ENCODE measurements at places on chromosomes 11 and 22.

- no peaks in the 10 kb centered on the region for H3K36me3 ChIP-seq
- no peak for DNase-seq
- H3K4me3 ChIP-seq, result no peak overlapping the region
- H3K4me1 ChIP-seq, result no peaks in the 10 kb centered on the region
- H3K27me3 ChIP-seq, result no peaks in the 10 kb centered on the region
Observed at GRCh38 chr11:14212986-14213385, 146.0 kb downstream of the RRAS2 start.

- no peak overlapping the region for H3K27ac ChIP-seq
- H3K27me3 ChIP-seq, result no peaks in the 10 kb centered on the region
- no peak overlapping the region for H3K4me3 ChIP-seq
- peak; percentile 82 for DNase-seq
Observed at GRCh38 chr11:6568191-6568918, 35.1 kb downstream of the RRP8 start.

DNA sequence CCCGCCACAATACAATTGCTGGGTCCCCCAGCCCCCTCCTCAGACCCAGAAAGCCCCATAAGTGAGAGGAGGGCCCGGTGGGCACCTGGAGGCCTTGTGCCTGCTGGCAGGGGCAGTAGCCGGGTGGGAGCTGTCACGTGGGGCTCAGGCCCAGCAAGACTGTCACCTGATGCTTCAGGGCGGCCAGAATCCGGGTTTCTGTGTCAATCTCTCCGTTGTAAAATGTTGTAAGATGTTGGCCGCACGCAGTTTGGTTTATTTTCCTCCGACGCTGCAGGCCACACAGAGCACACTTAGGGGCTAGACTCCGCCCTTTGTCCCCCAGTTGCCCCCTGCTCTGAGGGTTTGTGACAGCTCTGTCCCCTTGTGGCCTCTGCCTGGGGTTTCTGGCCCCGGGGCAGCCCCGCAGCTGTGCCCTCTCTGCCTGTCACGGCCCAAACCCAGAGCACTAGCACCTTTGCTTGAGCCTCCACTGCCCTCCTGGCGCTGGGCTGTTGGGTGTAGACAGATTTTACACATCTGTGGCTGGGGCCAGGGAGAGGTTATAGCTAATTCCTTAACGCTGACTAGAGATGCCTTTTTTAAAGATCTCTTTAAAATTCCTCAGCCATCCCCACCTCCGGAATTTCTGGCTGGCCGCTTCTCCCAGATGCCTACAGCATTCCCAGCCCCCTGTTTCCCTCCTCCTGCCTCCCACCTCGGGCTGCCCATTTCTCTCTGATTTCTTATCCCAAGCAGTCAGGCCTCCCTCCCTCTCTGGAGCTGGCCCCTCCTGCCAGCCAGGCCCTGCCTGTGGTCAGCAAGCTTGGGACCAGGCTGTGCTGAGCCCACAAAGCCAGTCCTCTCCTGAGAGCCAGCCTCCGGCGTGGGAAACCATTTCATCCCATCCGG lies 3.2 kb upstream of the PRR5 start:
- peaks cover 4% of the 10 kb centered on the region for H3K4me1 ChIP-seq
- H3K27me3 ChIP-seq, result no peaks in the 10 kb centered on the region
- H3K27ac ChIP-seq, result peak overlapping the region; percentile 45
- no peak overlapping the region for H3K4me3 ChIP-seq

DNA sequence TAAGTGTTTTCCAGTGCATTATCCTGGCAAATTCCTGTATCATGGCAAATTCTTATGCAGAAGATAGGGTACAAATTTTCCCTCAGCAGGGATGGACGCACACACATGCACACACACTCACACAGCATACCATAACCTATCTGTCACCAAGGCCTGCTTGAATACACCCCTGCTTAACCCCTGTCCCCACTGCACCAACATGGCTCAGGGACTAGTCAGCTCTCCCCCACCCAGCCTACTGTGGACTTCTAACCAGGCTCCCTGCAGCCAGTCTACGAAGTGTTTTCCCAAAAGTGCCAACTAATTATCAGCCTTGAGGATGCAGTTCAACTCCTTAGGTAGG lies 63.1 kb downstream of the RAB30 start:
- no peaks in the 10 kb centered on the region for H3K36me3 ChIP-seq
- no peaks in the 10 kb centered on the region for H3K27me3 ChIP-seq
- DNase-seq, result no peak
- H3K4me3 ChIP-seq, result no peak overlapping the region

- no peak overlapping the region for H3K4me3 ChIP-seq
- no peaks in the 10 kb centered on the region for H3K36me3 ChIP-seq
- no peaks in the 10 kb centered on the region for H3K4me1 ChIP-seq
- H3K27ac ChIP-seq, result no peak overlapping the region
Observed at GRCh38 chr11:103737747-103738146, 298.7 kb upstream of the DDI1 start.

DNA sequence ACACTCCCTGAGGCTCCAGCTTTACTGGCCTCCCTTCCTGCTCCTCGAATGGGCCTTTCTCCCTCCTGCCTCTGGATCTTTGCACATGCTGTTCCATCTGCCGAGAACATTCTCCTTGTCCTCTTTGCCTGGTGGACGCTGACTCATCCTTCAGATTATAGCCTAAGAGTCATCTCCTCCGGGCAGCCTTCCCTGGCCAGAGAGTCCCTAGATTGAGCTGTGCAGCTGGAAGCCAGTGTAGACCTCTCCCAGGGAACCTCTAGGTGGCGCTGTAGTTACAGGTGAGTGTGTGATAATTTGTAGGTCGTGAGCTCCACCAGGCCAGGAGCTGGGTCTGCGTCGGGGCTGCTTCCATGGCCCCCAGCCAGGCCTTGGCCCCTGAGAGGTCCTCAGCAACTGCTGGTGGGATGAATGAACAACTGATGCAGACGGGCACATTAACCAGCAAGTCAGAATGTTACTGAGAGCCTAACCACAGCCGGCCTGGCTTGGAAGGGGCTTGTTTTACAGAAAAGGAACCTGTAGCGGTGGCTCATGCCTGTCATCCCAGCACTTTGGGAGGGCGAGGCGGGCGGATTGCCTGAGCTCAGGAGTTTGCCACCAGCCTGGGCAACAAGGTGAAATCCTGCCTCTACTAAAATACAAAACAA lies 8.7 kb downstream of the PNPLA5 start:
- no peak overlapping the region for H3K4me3 ChIP-seq
- no peaks in the 10 kb centered on the region for H3K36me3 ChIP-seq
- H3K27me3 ChIP-seq, result no peaks in the 10 kb centered on the region
- DNase-seq, result peak; percentile 63
- peaks cover 6% of the 10 kb centered on the region for H3K4me1 ChIP-seq

GRCh38 chr11:49213026-49213560 lies 4.7 kb upstream of the FOLH1 start:
- no peak overlapping the region for H3K27ac ChIP-seq
- H3K4me3 ChIP-seq, result no peak overlapping the region
- no peaks in the 10 kb centered on the region for H3K27me3 ChIP-seq
- no peak for DNase-seq
- H3K4me1 ChIP-seq, result no peaks in the 10 kb centered on the region

DNA sequence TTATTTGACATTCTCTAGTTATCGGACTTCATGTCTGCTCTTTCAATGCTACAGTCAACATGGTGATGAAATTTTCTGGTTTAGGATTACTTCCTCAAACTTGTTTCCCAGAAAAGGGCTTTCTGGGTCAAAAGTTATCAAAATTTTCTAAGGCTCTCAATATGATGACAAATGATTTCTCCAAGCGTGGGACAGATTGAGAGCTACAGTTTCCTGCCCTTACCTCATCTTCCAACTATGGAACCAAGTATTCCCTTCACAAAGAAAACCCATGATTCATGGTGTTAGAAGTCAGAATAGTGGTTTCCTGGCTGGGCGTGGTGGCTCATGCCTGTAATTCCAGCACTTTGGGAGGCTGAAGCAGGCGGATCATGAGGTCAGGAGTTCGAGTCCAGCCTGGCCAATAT lies 17.8 kb downstream of the MYO18B start:
- no peaks in the 10 kb centered on the region for H3K36me3 ChIP-seq
- no peak overlapping the region for H3K4me3 ChIP-seq
- no peak for DNase-seq
- no peaks in the 10 kb centered on the region for H3K27me3 ChIP-seq

GRCh38 chr11:65852508-65853245 lies 5.3 kb downstream of the CFL1 start:
- H3K4me1 ChIP-seq, result peaks cover 14% of the 10 kb centered on the region
- H3K27ac ChIP-seq, result no peak overlapping the region
- H3K27me3 ChIP-seq, result no peaks in the 10 kb centered on the region
- H3K4me3 ChIP-seq, result no peak overlapping the region
- DNase-seq, result no peak

DNA sequence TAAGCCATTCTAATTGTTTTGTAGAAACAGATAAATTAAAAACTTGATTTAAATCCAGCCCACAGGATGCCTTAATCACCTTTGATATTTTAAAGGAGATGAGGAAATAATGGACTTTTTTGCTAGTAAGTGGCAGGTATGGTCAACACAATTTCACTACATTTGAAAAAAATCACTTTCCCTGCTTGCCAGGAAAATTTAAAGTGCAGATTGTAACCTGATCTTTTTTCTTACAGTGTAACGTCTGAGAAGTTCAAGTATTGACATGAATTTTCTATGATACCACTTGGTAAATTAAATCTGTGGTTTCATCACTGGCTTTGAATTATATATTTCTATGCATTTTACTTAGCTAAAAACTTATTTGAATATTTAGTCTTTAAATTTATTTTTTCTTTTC lies 65.3 kb downstream of the ARHGEF12 start:
- no peaks in the 10 kb centered on the region for H3K36me3 ChIP-seq
- peak overlapping the region; percentile 86 for H3K27ac ChIP-seq
- H3K4me1 ChIP-seq, result peaks cover 4% of the 10 kb centered on the region
- no peak overlapping the region for H3K4me3 ChIP-seq

GRCh38 chr11:66069715-66070603 lies at the start of gene PACS1:
TSS of gene PACS1 (plus strand) at chr11:66070272. CDS start at chr11:66070487, 215 bp downstream.
- no peaks in the 10 kb centered on the region for H3K27me3 ChIP-seq
- DNase-seq, result peak; percentile 76
- H3K4me1 ChIP-seq, result peaks cover 24% of the 10 kb centered on the region

DNA sequence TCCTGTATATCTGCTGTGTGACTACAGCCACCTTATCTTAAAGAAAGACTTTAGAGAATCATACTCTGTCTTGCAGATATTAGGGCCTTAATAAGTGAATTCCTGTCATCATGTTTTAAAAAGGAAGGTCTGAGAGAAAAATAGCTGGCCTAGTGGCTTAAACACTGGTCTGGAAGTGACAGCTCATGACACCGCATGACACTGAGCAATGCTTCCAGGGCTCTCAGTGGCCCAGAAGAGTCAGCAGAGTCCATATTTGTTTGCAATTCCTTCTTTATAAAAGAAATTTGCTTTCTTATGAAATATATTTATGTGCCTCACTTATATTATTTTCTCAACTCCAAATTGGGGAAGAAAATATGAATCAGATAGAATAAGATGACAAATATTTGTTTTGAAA lies 33.0 kb downstream of the MMP20 start:
- no peak overlapping the region for H3K27ac ChIP-seq
- H3K4me1 ChIP-seq, result no peaks in the 10 kb centered on the region
- DNase-seq, result no peak
- H3K36me3 ChIP-seq, result no peaks in the 10 kb centered on the region

DNA sequence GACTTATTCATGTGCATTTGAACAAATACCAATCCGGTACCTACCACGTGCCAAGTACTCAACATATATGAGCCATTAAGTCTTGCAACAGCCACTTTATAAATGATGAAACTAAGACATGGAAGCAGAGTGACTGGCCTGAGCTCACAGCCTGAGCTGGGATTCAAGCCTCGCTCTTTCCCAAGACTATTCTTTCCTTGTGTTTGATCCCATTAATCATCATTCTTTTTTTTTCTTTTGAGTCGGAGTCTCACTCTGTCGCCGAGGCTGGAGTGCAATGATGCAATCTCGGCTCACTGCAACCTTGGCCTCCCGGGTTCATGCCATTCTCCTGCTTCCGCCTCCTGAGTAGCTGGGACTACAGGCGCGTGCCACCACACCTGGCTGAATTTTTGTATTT lies 119.3 kb downstream of the ABTB2 start:
- H3K4me3 ChIP-seq, result no peak overlapping the region
- DNase-seq, result no peak
- no peak overlapping the region for H3K27ac ChIP-seq
- H3K36me3 ChIP-seq, result no peaks in the 10 kb centered on the region
- no peaks in the 10 kb centered on the region for H3K4me1 ChIP-seq

DNA sequence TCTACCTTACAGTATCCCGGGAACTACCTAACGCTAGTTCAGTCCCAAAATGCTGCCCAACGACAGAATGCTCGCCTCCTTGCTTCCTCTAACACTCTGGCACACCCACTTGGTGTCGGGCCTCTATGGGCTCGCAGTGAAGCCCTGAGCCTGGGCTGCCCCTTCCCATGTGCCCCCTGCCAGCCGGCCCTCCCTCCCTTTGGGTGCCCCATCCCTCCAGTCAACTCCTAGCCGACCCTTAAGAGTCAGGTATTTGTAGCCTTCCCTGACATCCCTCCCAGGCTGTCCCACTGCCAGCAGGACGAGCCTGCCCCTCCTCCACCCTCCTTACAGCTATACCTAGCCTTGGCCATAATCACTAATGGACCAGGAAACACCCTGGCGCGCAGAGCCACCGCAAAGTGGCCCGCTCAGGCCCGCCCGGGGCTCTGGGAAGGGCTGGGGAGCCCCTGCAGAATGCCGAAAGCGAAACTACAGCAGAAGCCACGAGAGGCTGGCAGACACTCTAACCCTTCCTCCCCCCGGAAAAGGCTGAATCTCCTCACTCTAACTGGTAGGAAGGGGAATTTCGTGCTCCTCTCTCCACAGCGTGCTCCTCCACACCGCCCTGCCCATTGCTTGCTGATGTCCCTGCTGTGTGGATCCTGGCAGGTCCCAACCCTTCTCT lies 8.2 kb downstream of the CBX7 start:
- H3K36me3 ChIP-seq, result no peaks in the 10 kb centered on the region
- peaks cover 8% of the 10 kb centered on the region for H3K4me1 ChIP-seq
- H3K27me3 ChIP-seq, result no peaks in the 10 kb centered on the region
- H3K27ac ChIP-seq, result peak overlapping the region; percentile 80
